Mesenteric fat pad (tissue), 1 donor: ENCODE measurements at places on chromosomes 6 and 20. TPM values are rescaled to one million over a fixed set of nuclear protein-coding genes. Genes with fewer than 3 reads are reported as not detected.

The HLA-DRB1 gene
- total RNA-seq, result 133 TPM

The SNAI1 gene
- total RNA-seq, result 19.1 TPM

The BPIFB2 gene
- not detected for total RNA-seq

The CLIC5 gene
- 8.2 TPM for total RNA-seq

The SLC2A10 gene
- 13.1 TPM for total RNA-seq

DNA sequence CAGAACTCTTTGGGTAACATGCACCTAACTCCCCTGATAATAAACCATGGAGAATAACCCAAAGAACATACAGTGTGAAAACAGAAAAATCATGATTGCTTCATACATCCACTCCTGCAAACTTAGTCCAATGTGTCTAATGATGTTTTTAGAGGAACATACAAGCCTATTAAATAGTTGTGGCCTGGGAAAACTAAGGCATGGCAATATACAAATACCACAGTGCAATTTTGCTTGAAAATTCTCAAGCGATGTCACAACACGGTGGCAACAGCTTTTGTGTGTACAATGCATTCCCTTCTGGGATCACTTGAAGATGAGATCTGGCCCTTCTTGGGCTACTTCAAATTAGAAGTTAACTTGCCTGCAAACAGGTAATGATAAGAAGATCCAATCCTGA lies 16.7 kb downstream of the MAP3K5 start:
- DNase-seq, result no peak

DNA sequence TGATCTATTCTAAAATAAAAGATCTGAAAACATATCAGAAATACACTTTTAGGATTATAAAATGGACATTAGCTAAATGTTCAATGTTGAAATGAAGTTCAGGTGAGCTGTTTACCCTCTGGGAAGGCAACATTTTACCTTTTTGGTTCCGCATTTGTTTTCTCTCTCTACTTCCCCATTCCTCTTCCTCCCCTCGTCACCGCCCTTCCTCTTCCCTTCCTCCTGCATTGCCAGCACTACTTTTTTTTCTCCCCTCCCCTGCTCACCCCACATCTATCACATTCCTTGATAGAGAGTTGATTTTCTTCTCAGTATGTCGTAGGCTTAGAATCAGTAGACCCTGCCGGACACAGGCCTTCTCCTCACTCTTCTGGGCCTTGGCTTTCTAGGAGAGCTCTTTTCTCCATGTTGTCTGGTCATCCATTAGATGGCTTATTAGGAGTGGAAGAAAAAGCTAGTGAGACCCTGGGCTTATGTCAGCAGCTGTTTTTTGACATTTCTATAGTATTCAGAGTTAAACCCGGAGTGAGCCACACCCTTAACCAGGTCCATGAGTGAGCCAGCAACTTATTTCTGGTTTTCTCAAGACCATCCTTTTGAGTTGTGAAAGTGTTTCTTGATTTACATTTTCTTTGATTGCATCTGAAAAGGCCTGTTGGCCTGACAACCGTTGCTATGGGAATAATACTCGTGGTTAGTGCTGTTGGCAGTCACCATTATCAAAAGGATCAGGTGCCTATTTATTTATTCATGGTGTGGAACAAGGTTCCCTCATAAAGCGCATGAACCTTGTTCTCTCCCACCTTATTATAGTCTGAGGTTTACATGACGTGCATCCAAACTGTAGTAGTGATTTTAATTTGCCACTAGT lies 90.9 kb downstream of the DTD1 start:
- no peak for DNase-seq

- DNase-seq, result no peak
Measured at GRCh38 chr20:36754656-36755222, 8.8 kb upstream of the NDRG3 start.

- no peak for DNase-seq
Measured at GRCh38 chr6:100726666-100727065, 154.5 kb downstream of the ASCC3 start.

- DNase-seq, result no peak
Measured at GRCh38 chr6:135784507-135784906, 67.0 kb upstream of the PDE7B start.
